Left ventricle myocardium inferior (tissue), 1 donor: ENCODE measurements at places on chromosomes 1 and 21.

GRCh38 chr1:150572918-150573647 lies 6.3 kb downstream of the MCL1 start:
- DNase-seq = no peak

DNA sequence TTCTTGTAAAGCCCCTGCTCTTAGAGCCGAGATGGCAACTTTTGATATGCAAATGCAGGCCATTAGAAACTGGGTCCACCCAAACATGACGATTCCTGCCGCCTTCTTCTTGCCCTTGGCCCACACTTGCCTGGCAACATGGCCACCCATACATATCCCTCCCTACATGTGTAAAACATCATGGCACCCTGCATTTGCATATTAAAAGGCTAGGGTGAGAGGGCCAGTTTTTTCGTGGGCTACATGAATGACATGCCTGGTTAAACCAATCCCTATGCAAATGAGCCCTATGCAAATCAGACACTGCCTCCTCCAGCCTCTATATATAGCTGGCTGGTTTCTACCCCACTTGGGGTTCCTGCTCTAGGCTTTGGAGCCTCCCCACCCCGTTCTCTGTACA lies 18.8 kb downstream of the PLA2G2A start:
- no peak for DNase-seq

DNA sequence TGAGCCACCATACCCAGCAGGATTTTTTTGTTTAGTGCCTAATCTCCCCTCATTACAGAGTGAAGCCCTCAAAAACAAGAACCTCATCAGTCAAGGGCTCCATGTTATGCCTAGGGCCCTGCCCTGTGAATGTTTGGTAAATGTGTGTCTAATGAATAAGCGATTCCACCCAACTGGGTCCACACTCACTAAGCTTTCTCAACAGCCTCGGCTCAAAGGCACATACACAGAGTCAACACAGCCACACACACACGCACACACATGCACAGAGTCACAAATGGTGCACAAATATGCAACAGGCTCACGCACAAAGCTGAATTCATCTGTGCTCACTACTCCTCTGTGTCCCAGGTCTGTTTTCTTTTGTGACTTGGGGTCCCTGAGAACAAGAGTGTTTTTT lies 11.7 kb upstream of the SYNC start:
- no peak for DNase-seq

- no peak for DNase-seq
These were observed 13.1 kb upstream of the BMP8A start for GRCh38 chr1:39478126-39478915.

DNA sequence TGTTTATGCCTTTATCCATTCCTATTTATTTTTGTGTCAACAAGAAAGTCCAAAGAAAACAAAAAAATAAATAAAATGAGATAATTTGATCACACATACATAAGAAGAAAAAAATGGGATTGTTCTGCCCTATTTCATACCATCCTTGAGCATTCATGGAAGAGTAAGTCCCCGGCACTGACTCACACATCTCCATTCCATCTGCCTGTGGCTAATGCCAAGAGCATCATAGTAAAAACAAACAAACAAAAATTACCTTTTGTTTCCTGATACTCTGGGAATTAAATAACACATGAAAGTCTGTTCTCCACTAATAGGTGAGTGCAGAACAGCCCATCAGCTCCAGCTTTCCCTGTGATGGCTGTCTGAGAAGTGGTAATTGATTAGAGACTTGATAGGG lies 48.1 kb upstream of the BACE2 start:
- DNase-seq = no peak

- no peak for DNase-seq
These were observed 21.3 kb downstream of the RBM15 start for GRCh38 chr1:110360431-110360830.

DNA sequence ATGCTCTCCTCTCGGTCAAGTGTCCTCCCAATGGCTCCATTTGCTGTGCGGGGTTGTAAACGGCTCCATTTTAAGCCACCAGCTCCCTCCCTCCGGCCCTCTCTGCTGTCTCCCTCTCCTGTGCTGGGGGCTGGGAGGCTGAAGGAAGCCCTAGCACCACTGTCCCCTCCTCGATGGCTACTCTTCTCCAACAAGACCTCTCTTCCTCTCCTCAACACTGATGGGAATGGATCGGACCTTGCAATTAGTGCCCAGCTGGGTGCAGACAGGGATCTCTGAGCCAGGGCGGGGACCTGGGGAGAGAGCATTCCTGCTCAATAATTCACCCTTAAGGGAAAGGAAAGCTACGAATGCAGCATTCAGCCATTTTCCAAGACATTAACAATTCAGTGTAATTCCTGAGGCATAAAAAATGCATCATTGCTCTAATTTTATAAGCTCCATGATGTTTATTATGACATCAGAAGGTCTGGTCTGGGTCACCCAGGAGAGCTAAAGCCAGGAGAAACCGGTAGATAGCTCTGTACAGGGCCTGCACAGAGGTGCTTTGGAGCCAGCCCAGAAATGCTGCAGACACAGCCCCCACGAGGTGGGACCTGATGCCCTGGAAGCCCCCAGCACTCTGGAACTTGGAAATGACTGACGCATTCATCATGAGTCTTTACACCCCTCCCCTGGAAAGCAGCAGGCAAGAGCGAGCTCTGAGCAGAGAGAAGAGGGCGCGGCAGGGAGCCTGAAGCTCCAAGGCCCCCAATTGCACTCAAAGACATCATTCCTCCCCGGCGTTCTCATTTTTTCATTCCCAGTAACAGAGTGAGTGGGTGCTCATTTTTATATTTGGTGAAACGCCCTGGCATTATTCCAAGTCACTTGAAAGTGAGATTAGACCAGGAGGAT lies 76.2 kb upstream of the VAMP3 start:
- DNase-seq = no peak

- DNase-seq = no peak
These were observed 132.6 kb downstream of the ETS2 start for GRCh38 chr21:38938343-38938742.

- no peak for DNase-seq
These were observed 132.1 kb downstream of the ETS2 start for GRCh38 chr21:38937844-38938243.

GRCh38 chr1:48466594-48466993 lies 5.4 kb downstream of the SPATA6 start:
- no peak for DNase-seq
